ENCODE measurements at places on chromosomes 1 and 21.
A peak's percentile ranks its signal among the peaks of the same experiment; 100 is the strongest.

DNA sequence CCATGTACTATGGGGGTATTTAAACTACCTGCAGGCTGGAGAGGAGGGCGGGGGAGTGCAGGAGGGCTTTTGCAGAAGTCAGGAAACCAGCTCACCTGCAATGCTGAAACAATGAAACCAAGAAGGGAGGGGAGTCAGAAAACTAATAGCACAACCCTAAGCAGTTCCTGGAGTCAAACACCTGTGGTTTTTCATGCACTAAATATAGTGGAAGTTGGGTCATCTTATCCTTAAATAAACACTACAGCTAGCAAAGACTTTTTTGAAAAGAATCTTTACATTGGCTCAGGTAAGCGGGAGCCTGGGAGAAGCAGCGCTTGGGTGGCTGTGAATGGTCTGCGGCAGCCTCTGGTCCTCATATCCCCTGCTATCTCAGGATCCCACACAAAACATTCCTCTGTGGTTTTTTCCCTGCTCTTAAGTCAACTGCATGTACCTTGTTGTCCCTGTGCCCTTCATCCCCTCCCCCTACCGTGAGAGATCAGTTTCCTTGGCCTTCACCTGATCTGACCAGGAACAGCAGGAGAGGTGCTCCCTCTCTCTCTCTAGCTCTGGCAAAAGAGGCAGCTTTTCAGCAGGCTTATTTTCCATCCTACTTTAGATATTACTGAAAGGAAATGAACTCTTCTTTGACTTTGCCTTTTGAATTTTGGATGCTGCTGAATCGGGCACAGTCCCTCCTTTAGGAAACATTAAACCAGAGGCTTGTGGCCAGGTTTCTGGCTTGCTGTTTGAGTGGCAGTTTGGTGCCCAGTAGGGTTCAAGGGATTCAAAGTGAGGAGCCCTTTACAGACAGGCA, 26.6 kb downstream of the TENT5C start:
- peak; percentile 61 for DNase-seq

GRCh38 chr1:224253721-224254120, 70.7 kb downstream of the DEGS1 start:
- no peak for DNase-seq

GRCh38 chr1:248757784-248758195, 2.2 kb upstream of the LYPD8 start:
- DNase-seq: no peak

DNA sequence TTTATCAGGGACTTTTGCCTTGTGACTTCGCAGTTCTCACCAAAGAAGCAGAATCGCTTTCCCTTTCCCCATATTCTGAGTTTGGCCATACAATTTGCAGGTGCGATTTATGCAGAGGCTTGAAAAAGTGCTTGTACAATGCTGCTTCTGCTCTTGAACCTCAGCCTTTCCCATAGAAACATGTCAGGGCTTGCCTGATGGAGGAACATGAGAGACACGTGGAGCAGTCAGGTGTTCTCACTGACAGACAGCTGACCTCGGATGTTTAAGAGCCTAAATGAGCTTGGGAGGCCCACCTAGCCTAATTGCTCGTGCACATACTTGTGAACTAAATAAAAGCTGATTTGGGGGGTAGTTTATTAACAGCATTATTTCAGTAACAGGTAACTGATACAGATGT, 290.0 kb downstream of the S1PR1 start:
- DNase-seq: no peak

- DNase-seq: no peak
Measured at GRCh38 chr1:107695341-107695740, 269.6 kb downstream of the VAV3 start.

DNA sequence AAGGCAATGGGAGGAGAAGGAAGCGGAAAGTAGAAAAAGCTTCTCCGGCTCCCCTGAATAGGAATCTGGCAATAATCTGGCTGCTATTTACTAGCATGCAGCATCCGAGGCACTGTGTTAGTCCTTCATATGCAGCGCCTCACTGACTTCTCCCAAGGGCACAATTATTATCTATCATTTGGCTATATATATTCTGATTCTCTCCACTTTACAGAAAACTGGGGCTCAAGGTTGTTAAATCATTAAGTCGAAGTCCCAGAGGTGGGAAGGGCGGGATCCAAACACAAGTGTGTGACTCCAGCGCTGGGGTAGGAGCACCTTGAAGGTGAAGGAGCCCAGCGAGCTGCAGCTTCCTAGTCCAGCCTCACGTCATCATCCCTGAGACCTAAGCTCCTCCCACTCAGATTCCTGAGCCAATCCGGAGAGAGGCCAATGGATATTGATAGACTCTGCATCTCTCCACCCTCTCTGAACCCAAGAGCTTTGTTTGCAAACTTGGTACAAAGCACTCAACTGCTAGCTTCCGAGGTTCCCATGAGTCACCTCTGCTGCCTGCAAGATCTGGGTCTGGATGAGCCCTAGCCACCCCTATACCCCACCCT, 16.6 kb upstream of the EYA3 start:
- DNase-seq: no peak

GRCh38 chr1:8465013-8465412, 147.1 kb downstream of the SLC45A1 start:
- DNase-seq: no peak

GRCh38 chr21:45351526-45352275, 53.3 kb upstream of the COL18A1 start:
- no peak for DNase-seq

DNA sequence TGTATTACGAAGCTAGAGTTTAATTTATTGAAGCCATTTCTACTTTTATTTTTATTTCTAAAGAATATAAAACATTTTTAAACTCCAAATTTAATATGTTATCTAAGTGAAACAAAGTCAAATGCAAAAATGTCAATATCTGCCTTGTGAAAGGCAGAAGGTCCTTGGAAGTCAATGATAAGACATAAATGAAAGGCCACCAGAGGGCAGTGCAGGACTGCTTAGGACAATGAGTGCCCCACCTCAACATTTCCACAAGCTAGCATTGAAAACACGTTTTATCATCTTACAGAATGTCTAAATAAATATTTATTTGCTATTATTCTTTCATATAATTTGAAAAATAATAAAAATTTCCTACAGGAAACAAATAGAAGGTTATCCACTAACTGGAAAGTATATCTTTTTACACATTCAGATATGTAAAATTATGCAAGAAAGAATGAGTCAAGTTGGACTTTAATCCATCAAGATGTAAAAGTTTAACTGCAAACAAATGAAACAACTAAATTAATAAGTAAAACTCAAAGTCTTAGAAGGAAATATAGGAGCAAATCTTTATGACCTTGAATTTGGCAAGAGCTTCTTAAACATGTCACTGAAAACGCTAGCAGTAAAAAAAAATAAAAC, 140.1 kb upstream of the FMN2 start:
- peak; percentile 0 for DNase-seq

- DNase-seq: no peak
Measured at GRCh38 chr1:7753641-7754040, 17.5 kb upstream of the VAMP3 start.

DNA sequence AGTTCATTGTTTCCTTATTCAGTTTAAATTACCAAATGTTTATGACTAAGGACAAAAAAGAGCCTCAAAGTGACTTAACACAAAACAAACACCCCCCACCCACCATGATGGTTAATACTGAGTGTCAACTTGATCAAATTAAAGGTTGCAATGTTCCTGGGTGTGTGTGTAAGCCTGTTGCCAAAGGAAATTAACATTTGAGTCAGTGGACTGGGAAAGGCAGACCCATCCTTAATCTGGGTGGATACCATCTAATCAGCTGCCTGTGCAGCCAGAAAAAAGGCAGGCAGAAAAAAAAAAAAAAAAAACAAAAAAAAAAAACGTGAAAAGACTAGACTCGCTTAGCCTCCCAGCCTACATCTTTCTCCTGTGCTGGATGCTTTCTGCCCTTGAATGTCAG, 543.4 kb downstream of the NEGR1 start:
- DNase-seq: no peak

- DNase-seq: no peak
Measured at GRCh38 chr1:208289716-208290115, 45.5 kb upstream of the PLXNA2 start.

DNA sequence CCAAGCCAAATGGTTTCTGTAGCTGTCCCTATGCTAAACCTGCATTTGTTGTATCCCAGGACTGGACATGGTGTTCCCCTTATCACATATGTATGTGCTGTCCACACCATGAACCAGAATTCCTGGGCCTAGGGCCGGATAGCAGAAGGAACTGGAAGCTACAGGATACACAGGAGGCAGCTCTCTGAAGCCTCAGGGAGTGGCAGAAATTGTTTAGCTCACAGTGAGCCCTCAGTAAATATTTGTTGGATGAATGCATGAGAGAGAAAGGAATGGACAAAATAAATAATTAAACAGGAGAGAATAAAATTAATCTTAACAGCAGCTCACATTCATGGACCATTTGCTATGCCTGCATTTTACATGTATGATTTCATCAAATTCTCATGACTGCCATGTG, 2.1 kb downstream of the NIPAL3 start:
- no peak for DNase-seq

DNA sequence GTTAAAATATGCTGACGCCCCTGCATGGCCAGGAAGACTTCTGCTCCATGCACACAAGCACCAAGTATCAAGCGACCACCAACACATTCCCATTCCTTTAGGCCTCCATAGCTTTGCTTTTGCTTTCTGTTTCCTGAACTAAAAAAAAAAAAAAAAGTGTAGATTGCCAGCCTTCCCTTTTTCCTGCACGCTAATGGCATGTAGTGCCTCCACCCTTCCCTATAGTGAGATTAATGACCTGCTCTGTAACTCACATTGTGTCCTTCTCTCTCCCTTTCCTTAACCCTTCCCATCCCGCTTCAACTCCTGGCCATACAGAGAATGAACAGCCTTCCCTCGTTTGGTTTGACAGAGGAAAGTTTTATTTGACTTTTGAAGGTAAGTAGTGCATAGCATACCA, 57.1 kb upstream of the DYNLT5 start:
- DNase-seq: no peak

- DNase-seq: no peak
Measured at GRCh38 chr1:196685506-196685905, 33.7 kb downstream of the CFH start.

- no peak for DNase-seq
Measured at GRCh38 chr1:237287876-237288521, 246.0 kb downstream of the RYR2 start.

GRCh38 chr1:48228156-48228555, 5.6 kb downstream of the SLC5A9 start:
- DNase-seq: no peak

DNA sequence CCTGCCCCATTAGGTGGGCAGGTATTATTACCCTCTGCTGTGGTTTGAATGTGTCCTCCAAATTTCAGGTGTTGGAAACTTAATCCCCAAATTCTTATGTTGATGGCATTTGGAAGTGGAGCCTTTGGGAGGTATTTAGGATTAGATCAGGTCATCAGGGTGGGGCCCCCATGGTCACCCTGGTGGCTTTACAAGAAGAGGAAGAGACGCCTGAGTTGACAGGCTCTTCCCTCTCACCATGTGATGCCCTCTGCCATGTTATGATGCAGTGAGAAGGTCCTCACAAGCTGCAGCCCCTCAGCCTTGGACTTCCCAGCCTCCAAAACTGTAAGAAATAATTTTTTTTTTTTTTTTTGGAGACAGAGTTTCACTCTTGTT, 8.8 kb upstream of the THEMIS2 start:
- DNase-seq: no peak

DNA sequence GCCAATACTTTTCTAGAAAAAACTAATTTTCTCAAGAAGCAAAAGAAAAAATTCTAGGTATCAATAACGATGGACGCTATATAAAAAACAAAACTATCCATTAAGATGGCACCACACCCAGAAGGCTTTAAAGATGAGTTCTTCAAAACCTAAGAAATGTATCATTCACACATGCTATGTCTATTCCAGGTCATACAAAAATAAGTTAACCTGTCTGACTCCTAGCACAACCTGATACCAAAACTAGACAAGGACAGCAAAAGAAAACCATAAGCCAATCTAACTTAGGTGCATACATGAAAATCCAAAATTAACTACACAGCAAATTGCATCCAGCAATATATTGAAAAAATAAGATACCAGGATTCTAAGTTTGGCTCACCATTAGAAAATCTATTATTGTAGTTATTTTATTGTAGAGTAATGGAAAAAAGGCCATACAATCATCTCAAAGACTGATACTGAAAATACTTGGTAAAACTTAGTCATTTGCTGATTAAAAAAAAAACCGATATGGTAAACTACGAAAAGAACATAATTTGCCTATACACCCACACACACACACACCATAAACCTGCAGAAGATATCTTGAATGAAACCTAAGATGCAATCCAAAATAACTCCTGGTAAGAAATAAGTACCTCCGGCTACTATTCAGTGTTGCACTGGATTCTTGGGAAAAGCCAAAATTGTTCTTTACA, 55.0 kb downstream of the TRAF5 start:
- no peak for DNase-seq

GRCh38 chr1:44283524-44284173, 70.4 kb downstream of the DMAP1 start:
- DNase-seq: peak; percentile 67

DNA sequence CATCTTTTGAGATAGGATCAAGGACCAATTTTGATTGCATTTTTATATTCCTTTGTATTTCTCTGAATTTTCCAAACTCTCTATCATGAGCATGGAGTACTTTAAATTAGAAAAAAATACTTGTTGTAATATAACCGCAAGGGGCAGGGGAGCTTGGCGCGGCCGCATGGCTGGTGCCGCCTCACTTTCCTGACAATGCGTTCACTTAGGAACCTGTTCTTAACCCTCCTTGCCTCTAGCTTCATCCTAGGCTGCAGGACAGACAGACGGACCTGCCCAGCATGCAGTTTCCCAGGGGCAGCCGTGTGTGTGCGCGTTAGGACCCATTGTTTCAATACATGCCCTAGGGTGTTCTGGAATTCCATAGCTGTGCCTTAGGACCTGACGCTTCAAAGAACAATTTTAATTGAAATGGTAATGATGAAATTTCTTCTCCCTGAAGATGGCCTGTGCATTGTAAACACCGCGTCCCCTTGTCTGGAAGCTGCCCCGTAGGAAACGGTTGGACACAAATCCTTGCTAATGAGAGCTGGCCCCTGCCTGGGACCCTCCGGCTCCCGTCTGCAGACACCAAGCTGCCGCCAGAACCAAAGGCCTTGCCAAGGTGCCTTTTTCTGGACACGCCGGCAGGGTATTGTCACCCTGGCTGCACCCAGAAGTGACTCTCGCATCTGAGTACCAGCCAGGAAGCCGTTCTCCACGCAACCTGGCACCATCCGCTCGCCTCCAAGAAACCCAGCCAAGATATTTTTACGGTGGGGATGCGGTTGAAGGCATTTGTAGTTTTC, 466.4 kb downstream of the NPHP4 start:
- DNase-seq: peak; percentile 40

DNA sequence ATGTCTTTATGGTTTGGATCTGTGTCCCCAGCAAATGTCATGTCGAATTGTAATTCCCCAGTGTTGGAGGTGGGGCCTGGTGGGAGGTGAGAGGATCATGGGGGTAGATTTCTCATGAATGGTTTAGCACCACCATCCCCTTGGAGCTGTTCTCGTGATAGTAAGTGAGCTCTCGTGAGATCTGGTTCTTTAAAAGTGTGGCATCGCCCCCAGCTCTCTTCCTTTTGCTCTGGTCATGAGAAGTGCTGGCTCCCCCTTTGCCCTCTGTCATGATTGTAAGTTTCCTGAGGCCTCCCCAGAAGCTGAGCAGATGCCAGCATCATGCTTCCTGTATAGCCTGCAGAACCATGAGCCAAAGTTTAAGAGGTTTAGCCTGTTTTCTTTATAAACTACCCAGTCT, 11.2 kb upstream of the KCNE2 start:
- DNase-seq: no peak

GRCh38 chr1:152050886-152051675, 14.3 kb upstream of the S100A11 start:
- no peak for DNase-seq
